GM03348 (cell line): ENCODE measurements at places on chromosomes 12 and 14.
A peak's percentile ranks its signal among the peaks of the same experiment; 100 is the strongest.

DNA sequence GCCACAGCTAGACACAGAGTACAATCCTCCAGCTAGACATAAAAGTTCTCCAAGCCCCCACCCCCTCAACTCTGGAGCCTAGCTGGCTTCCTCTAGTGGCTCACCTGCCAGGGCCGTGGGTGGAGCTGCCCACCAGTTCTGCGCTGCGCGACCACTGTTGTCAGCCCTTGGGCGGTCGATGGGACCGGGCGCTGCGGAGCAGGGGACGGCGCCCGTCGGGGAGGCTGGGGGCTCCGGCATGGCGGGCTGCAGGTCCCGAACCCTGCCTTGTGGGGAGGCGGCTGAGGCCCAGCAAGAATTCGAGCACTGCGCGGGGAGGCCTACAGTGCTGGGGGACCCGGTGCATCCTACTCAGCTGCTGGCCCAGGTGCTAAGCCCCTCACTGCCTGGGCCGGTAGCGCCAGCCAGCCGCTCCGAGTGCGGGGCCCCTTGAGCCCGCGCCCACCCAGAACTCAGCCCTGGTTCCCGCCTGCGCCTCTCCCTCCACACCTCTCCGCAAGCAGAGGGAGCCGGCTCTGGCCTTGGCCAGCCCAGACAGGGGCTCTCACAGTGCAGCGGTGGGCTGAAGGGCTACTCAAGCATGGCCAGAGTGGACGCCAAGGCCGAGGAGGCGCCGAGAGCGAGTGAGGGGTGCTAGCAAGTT, 51.0 kb downstream of the RTN1 start:
- no peak for DNase-seq

- no peak for DNase-seq
Observed at GRCh38 chr14:64364907-64365306, 23.2 kb upstream of the MTHFD1 start.

DNA sequence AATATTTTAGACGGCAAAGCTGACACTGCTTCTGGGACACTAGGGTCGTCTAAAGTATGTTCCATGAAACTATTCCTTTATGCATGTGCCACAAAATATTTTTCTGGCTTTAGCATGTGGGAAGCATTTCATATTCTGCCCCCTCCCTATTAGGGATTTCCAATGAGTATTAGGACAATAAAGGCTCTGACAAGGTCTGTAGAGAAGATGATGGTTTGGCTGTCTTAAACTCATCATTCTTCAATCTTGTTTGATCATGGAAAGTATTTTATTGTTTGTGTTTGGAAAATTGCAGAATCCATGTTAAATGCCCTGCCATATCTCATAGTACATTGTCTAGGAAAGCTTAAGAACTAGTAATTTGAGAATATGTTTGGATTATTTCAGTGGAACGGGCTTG, 22.8 kb downstream of the SERPINA1 start:
- no peak for DNase-seq

GRCh38 chr12:93921521-93921920, 226.9 kb upstream of the PLXNC1 start:
- no peak for DNase-seq

DNA sequence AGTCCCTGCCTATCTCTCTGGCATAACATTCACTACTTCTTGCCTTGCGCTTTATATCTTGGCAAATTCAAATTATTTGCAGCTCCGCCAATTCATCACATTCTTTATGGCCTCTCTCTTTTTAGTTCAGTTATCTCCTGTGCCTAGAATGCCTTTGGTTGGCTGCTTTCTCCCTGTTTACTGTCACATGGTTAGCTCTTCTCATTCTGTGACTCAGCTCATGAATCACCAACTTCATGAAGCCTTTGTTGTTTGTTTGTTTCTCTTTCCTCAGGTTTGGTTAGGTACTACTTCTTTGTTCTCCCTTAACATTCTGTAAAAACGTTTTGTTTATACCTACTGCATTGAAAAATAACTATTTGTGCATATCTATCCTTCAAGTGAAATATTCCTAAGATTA, 376.5 kb upstream of the GARIN6 start:
- no peak for DNase-seq

- no peak for DNase-seq
Observed at GRCh38 chr12:104712477-104712876, 245.6 kb downstream of the SLC41A2 start.

DNA sequence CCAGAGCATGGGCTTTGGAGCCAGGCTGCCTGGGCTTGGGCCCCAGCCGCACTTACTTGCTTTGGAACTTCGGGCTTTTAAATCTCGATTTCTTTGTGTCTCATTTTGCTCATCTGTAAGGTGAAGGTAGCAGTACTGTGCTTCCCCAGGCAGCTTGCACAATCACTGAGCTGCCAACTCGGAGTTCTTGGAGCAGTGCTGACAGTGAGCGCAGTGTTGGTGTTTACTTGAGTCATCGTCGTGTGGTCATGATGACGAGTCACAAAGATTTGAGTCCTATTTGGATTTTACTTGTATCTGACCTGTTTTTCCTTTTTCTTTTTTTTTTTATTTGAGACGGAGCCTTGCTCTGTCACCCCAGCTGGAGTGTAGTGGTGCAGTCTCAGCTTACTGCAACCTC, 31.3 kb upstream of the ATF1 start:
- peak; percentile 75 for DNase-seq

DNA sequence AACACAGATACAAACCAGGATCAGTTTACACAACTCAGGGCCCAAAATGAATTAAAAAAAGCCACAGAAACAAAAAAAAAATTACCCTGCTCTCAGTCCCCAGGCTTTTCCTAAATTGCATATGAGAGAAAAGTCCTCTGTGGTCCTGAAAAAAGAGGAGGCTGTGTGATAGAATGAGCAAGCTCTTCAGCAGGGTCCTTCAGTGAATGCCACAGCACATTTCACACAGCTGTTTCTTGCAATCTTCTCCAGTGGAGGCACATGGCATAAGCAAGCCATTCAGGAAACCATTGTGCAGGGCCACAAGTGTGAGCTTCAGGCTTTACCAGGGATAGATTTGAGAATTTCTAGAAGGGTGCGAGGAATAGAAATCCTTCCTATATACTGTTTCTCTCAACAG, 168.5 kb downstream of the PPM1H start:
- no peak for DNase-seq

DNA sequence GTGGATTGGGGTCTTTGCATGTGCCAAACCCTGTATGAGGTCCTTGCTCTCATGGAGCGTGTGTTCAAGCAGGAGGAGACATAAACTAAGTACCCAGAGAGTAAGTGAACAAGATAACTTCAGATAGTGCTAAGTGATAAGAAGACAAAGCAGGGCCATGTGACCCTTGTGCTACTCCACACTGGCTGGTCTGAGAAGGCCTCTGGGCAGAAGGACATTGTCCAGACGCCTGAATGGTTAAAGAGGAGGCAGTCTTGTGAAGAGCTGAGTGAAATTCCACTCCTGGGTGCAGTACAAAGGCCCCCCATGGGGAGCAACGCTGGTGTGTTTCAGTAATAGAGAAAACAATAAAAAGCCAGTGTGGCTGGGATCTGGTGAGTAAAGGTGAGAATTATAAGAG, 93.3 kb upstream of the RIC8B start:
- no peak for DNase-seq

GRCh38 chr14:76169776-76170175, 18.1 kb downstream of the GPATCH2L start:
- no peak for DNase-seq

GRCh38 chr12:93753838-93754429, 76.8 kb downstream of the CRADD start:
- DNase-seq, result no peak

GRCh38 chr14:21840765-21841164, 167.1 kb upstream of the OR4E1 start:
- DNase-seq, result no peak

GRCh38 chr14:66099931-66100330, 386.2 kb upstream of the CCDC196 start:
- no peak for DNase-seq

DNA sequence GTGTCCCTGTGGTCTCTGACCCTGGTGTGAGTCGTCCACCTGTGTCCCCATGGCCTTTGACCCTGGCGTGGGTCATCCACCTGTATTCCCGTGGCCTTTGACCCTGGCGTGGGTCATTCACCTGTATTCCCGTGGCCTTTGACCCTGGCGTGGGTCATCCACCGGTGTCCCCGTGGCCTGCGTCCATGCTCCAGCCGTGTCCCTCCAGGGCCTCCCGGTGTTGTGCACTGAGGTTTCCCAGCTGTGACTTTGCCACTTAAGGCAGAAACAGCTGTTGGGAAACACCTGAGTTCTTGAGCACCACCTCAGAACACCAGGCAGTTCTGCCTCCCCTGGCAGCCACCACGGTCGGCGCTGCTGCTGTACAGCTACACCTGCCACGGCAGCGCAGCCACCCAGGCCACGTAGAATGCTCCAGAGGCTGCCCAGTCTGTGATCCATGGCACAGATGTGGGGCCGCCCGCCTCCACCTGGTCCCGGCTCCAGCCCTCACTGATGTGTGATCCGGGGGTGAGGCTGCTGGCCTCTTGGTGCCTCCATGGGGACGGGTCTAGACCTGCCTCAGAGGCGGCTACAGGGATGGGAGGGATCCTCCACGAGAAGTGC, 69.1 kb upstream of the GALNT9 start:
- DNase-seq, result no peak

GRCh38 chr12:94763462-94763861, 113.1 kb upstream of the TMCC3 start:
- no peak for DNase-seq

GRCh38 chr12:19988948-19989347, 379.4 kb upstream of the PDE3A start:
- peak; percentile 29 for DNase-seq

DNA sequence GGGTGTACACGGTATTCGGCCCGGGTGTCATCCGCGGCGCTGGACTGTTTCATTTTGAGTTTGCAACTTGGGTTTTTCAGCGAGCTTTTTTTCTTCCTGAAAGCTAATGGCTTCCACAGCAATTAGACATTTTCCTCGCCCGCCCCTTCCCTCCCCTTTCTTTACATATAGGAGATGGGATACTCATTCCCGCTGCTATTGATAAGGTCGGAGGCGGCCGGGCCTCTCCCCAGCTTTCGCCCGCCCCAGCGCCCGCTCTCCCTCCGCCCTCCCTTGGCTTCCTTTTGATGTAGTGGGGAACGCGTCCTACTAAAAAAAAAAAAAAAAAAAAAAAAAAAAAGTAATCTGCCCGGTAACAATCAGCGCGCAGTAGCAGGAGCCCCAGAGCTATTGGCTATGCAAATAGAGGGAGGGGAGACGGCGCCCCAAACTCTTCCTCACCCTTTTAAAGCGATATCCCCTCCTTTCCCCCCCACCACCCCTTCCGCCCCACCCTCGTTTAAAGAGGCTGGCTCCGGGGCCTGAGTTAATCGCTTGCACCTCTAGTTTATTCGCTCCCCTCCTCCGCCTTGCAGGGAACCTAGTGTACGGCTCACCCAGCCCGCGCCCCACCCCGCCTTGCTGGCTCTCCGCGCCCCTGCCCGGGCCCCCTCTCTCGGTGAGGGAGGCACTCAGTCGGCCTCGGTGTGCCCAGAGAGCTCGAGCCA, 1.7 kb upstream of the CCND2 start:
- DNase-seq, result peak; percentile 36

- no peak for DNase-seq
Observed at GRCh38 chr12:100229876-100230275, 29.3 kb downstream of the ACTR6 start.

DNA sequence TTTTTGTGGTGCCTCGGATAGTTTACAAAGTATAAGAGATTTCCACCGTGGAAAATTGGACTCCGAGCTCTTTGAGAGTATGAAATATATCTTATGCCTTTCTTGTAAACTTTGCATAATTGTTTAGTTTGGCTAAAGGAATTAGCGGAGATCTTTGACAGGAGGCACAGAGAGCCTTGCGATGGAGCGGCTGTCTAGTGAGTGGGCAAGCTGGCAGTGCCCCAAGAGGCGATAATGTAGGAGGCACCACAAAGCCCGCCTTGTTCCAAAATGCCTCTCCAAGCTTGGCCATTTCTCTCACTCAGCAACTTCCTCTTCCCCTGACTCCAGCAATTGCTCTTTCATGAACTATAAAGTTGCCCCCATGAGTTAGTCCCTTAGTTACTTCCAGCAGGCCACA, 270.1 kb upstream of the PRICKLE1 start:
- no peak for DNase-seq

DNA sequence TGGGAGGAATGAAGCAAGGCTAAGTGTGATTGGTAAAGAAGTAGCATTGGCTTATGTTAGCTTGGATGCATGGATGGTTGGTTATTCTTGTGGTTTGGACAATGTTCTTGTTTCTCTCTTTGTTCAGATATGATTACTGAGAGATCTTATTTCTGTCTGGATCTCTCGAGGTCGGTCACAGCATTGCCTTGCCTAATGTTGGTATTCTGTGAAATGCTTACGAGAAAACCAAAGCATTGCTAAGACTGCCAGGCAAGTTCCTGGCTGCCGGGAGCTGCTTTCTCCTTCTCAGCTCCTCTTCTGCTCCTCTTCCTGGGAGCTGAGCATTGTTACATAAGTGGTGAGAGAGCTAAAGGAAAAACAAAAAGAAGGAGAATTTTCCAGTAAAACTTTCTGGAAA, 7.4 kb upstream of the RND1 start:
- DNase-seq, result no peak

DNA sequence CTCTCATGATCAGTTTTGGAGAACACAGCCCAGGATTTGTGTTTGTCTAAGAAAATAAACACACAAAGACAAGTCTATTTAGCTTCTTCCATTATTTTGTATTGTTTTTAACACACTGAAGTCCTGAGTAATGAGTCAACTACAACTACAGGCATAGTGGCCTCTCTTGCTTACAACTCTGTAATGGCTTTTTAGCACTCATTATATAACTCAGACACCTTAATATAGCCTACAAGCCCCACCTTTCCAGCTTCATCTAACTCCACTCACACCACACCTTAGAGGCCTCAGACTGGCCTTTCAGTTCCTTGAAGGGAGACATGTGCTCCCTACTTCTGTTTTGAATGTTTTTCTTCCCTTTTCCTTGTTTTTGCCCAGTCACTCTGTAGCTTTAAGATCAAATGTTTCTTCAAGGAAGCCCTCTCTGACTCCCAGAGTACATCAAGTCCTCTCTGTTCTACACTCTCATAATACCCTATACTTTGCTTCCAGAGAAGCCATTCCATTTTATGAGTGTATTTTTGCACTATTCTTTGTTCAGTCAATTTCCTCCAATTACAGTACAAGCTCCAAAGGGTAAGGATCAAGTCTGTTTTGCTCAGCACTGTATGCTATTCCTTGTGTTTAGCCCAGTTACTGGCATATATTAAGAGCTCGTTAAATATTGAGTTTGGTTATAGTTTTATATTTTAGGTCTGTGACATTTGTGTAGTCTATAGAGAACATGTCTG, 233.6 kb upstream of the ARHGAP5 start:
- DNase-seq, result peak; percentile 11

- no peak for DNase-seq
Observed at GRCh38 chr12:78898416-78898815, 33.8 kb downstream of the SYT1 start.

DNA sequence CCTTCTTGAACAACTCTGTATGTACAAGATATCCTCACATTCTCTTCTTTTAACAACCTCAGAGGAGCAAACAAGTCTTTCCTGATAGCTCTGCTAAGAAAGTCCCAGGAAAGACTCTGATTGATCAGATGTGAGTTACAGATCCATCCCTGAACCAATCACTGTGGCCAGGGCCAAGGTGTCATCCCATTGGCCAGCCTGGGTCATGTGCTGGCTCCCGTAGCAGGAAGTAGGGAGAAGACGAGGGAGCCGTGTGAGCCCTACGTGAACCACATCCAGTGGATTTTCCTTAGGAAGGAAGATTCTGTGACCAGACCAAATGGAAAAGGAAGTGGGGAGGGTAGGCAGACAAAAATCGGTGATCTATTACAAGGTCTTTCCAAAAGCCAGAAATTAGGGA, 5.6 kb downstream of the P2RX7 start:
- DNase-seq, result no peak
